IPS-NIHi11 (cell line): ENCODE measurements at places on chromosomes 7 and 10.
A peak's percentile ranks its signal among the peaks of the same experiment; 100 is the strongest.

DNA sequence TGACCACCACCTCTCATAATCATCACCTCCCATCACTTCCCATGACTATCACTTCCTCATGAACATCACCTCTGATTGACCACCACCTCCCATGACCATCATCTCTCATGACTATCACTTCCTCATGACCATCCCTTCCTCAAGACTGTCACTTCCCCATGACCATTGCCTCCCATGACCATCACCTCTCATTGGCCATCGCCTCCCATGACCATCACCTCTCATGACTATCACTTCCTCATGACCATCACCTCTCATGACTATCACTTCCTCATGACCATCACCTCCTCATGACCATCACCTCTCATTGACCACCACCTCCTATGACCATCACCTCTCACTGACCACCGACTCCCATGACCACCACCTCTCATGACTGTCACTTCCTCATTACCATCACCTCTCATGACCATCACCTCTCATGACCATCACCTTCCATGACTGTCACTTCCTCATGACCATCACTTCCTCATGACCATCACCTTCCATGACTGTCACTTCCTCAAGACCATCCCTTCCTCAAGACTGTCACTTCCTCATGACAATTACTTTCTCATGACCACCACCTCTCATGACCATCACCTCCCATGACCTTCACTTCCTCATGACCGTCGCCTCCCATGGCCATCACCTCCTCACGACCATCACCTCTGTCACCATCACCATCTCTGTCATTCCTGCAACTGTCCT lies 51.6 kb downstream of the PDGFA start:
- DNase-seq, result no peak

DNA sequence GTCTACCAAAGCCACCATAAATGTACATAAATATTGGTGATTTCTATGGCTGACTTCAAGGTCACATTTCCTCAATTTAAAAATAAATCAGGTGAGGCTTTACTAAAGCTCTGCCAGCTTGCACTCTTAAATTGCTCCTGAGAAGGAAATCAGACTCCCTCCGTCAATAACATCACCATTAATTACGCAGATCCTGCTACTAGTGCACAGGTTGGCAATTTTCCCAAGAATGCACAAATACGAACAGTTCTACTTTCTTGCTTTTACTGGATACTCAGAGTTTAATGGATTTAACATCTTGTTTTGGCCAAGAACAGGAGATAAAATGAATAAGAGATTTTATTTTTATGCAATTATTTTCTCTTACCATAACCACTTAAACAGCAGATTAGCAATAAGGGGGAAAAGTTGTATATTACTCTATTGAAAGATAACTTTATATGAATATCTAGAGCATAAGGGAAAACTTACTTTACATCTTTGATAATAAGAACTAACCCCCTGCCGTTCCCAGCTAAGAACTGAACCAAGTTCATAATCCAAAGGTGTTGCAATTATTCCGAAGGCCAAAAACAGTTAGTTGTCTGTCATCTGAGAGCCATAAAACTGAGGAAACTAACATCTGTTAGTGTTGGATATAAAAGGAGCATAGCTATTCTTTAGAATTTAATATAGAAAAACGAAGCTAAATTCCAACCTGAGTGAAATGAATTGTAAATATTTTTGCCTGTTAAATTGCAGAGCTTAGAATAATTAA lies 140.5 kb downstream of the TWIST1 start:
- no peak for DNase-seq

- DNase-seq, result no peak
Measured at GRCh38 chr10:91201213-91201996, 19.1 kb upstream of the PCGF5 start.

DNA sequence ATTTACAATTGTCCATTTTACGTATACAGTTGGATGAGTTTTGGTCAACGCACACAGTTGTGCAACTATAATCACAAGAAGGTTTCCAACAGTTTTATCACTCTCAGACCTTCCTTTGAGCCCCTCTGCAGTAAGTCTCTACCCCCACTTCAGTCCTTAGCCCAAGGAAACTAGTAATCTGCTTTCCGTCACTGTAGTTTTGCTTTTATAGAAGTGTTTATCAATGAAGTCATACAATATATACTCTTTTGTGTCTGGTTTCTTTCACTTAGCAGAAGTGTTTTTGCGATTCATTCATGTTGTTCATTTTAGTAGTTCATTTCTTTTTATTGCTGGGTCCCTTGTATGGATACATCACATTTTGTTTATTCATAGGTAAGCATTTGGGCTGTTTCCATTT lies 92.9 kb upstream of the PIP4K2A start:
- no peak for DNase-seq

GRCh38 chr7:20444030-20444800 lies 113.5 kb downstream of the ITGB8 start:
- DNase-seq, result no peak

- no peak for DNase-seq
Measured at GRCh38 chr10:132455441-132455971, 58.5 kb downstream of the PWWP2B start.

GRCh38 chr7:127150543-127150942 lies 102.2 kb downstream of the GRM8 start:
- peak; percentile 15 for DNase-seq

DNA sequence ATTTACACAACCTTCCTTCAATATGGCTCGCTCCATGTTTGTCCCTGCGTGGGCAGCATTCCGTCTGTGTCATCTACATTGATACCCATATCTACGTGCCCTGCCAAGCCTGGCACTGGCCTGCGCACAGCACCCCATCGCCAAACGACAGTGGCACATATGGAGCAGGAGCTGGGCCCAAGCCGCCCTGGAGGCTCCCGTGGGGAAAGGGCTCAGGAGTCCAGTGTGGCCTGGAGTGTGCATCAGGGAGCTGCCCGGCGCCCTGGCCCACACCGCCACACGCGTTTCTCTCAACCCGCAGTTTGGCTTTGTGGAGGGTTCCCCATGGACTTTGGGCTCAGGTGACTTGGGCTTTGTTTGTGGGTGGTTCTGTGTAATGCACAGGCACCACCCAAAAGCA lies 273.2 kb downstream of the PTPRN2 start:
- no peak for DNase-seq

DNA sequence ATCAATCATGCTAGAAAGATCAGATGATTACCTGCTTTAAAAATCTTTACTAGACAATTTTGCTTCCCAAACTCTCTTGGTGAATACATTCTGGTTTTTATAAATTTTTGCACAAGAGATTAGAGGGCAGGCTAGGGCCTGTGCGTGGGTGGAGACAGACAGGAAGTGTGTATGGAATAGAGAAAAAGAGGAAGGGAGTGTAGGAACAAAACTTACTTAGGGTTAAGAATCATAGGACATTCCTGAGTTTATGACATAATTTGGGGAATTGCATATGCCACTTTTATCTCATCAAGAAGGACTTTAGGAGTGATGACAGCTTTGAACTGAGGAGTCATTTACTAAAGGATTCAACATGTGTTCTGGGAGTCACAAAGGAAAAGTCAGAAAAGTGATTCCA lies 31.3 kb downstream of the LAMB1 start:
- DNase-seq, result no peak

GRCh38 chr10:8214587-8214986 lies 160.1 kb downstream of the GATA3 start:
- DNase-seq, result no peak

- DNase-seq, result no peak
Measured at GRCh38 chr7:33262476-33262875, 133.1 kb downstream of the BBS9 start.

GRCh38 chr7:155455132-155455693 lies 2.7 kb upstream of the EN2 start:
- no peak for DNase-seq

- DNase-seq, result no peak
Measured at GRCh38 chr10:133009218-133009950, 67.0 kb upstream of the CFAP46 start.

GRCh38 chr7:71860572-71860971 lies 551.6 kb downstream of the CALN1 start:
- no peak for DNase-seq

- DNase-seq, result peak; percentile 47
Measured at GRCh38 chr10:86671985-86672710, 3.8 kb downstream of the LDB3 start.

GRCh38 chr10:86098187-86098881 lies 268.3 kb downstream of the GRID1 start:
- DNase-seq, result no peak

DNA sequence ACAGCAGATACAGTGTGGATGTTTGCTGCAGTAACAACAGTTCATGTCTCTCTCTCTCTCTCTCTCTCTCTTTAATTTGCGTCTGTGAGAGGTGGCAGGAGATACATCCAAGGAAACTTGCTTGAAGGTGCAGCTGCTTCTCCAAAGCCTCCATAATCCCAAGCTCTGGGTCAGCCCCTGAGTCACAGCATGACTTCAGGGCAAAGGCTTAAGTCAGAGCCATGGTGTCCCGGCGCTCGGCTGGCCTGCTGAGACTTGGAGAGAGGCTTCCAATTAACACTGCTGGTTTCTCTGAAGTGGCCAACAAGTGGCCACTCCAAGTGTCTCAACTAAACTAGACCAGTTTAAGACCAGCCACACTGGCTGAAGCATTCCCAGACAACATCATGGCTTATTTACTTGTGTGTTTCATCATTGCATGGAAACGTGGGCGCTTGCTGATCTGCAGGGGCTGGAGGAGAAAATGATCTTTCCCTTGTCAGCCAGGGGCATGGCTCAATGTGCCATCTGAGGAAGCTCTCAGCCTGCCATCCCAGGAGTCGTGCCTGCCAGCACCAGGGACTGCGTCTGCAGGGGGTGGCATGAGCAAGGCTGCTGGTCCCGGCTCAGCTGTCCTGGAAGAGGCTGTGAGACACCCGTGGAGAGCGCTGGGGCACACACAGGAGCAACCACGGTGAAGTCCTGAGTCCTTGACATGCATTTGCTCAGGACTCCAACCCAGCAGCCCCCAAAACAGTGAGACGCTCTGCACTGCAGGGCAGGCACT lies 254.2 kb downstream of the COBL start:
- DNase-seq, result no peak

GRCh38 chr10:6702030-6702429 lies 122.0 kb upstream of the PRKCQ start:
- DNase-seq, result no peak

GRCh38 chr7:137873524-137873923 lies 26.8 kb upstream of the DGKI start:
- DNase-seq, result no peak

- DNase-seq, result no peak
Measured at GRCh38 chr7:33192695-33193291, 63.4 kb downstream of the BBS9 start.

DNA sequence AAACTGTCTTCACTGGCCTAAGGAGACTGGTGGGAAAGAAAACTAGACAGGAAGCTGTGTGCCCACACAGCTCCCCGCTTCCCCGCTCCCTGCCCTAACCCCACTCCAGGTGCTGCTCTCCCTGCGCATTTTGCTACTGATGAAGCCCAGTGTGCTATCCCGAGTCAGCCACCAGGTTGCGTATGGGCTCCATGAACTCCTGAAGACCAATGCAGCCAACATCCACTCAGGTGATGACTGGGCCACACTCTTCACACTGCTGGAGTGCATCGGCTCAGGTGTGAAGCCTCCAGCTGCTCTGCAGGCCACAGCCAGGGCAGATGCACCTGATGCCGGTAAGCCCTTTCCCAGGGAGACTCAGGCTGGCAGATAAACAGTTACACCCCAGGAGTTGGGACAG lies 20.3 kb upstream of the NFKB2 start:
- peak; percentile 40 for DNase-seq

DNA sequence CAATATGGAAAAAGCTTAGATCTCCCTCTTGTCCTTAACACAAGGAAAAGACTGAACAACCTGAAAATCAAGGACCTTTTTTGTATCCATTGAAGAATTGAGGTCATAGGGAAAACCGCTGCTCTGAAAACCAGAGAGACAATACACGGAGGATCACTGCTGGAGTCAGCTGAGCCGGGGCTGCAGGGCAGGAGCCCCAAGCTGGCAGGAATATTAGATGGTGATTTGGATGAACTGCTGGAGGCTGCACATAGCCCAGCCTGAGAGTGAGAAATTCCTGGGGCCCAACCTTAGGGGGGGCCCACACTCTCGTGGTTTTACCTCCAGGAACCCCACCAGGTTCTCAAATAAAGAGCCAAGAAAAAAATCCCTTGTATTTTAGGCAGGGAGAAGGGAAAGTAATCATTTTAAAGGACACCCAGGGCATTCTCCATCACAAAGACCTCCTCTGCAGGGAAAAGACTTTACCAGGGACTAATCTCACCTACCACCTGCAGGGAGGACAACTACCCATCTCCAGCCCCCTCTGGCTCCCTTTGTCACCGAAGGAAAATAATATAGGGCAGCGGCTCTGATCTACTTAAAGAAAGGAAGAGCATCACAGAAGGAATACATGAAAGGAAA lies 55.4 kb upstream of the RNF32 start:
- DNase-seq, result peak; percentile 66

GRCh38 chr7:41487229-41487940 lies 215.5 kb downstream of the INHBA start:
- DNase-seq, result no peak

GRCh38 chr10:50316695-50317648 lies 65.7 kb upstream of the ASAH2 start:
- DNase-seq, result no peak

GRCh38 chr7:47480576-47481538 lies 101.1 kb downstream of the TNS3 start:
- peak; percentile 36 for DNase-seq

- no peak for DNase-seq
Measured at GRCh38 chr10:129410688-129411392, 56.2 kb upstream of the MGMT start.

- no peak for DNase-seq
Measured at GRCh38 chr7:129734400-129734799, 122.9 kb downstream of the NRF1 start.

DNA sequence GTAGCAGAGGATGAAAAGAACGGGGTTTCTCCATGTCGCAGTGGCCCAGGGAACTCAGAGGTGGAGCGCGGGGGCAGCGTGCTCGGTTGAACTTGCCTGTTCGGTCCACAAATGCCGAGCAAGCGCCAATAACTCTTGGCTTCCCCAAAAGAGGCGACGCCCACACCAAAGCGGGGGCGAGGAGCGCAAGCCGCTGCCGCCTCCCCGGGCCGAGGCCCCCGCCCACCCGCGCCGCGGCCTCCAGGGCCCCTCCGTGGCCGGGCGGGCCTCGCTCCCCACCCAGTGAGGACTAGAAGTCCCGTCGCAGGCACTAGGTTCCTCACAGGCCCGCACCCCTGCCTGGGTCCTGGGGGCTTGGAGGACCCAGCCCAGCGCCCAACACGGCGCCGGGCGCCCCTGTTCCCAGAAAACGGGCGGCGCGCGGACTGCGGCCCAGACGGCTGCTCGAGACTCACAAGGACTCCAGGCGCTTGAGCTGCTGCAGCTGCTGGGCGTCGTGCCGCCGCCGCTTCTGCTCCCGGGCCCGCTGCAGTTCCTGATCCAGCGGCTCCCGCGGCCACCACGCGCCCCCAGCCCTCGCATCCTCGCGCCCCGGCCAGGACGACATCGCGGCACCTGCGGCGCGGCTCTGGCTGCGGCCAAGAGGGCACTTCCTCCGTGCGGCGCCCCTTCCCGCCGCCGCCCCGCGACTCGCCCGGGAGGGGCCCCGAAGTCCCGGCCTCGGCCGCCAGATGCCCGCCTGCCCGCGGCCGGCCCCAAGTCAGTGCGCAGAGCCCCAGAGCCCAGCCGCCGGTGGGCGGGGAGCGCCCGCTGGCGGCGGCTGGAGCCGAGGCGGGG lies 14.6 kb upstream of the FKBP9 start:
- peak; percentile 93 for DNase-seq

GRCh38 chr10:60525716-60526585 lies 136.3 kb upstream of the ANK3 start:
- DNase-seq, result no peak
